ENCODE measurements at places on chromosomes 6 and 20.

GRCh38 chr20:35674921-35675320, 10.2 kb upstream of the CPNE1 start:
- no peaks in the 10 kb centered on the region for H3K4me1 ChIP-seq
- H3K4me3 ChIP-seq: no peak overlapping the region
- no peak for DNase-seq
- H3K36me3 ChIP-seq: peaks cover 42% of the 10 kb centered on the region
- H3K27me3 ChIP-seq: no peaks in the 10 kb centered on the region

DNA sequence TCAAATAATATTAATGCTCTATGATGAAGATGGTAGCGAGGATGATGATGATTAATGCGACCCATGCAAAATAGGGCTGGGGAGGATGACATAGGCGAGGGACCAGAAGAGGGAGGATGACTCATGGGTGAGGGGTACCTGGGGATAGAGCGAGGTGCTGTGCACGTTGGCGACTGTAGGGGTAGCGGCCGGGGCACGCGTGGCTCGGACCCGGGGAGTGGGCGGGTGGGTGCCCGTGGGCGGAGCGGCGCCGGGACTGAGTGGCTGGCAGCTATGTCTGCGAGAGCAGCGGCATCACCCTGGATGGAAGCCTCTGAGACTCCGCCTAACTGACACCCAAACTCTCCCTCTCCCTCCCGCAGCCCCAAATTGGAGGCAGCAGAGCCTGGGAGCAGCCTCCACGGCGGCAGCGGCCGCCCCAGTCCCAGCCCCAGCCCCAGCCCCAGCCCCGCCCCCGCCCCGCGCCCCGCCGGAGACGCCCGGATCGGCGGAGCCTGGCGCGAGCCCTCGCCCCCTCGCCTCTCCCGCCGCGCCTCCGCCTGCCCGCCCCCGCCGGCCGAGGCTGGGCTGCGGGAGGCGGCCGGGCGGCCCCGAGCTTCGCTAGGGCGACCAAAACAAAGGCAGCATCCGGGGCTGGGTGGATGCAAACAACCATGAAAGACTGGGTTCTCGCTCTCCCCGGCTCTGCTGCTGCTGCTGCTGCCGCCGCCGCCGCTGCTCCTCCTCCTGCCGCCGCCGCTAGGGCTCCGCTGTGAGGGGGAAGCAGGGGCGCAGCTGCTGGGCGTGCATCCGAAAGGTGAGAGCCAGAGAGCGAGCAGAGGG, at the start of gene RIMS1:
TSS of gene RIMS1 (plus strand) at position 367 of the 822 bp plus-strand sequence. CDS start 474 bp downstream, outside the sequence.
- peak within 1 kb of the TSS; percentile 68 for H3K4me3 ChIP-seq
- no peaks in the 10 kb centered on the region for H3K36me3 ChIP-seq
- no peak within 1 kb of the TSS for H3K27ac ChIP-seq
- peaks cover 3% of the 10 kb centered on the region for H3K4me1 ChIP-seq

DNA sequence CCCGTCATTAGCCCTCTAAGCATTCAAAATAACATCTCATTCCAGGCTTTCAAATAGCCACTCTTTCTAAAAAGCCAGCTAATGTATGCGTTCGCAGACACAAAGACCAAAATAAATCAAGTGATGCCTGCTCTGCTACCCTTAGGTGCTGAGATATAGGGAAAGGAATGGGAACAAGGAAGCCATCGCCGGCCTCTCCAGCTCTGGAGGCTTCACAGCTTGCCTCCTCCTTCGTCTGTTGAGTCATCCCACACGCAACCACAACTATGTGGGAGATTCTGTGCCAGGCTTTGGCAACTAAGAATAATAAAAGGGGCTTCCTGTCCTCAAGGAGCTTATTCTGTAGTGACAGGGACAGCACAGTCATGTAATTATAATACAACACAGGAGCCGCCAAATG, 27.3 kb upstream of the SLC22A23 start:
- H3K36me3 ChIP-seq: no peaks in the 10 kb centered on the region
- H3K4me3 ChIP-seq: no peak overlapping the region
- H3K4me1 ChIP-seq: no peaks in the 10 kb centered on the region
- DNase-seq: no peak
- H3K27ac ChIP-seq: no peak overlapping the region

DNA sequence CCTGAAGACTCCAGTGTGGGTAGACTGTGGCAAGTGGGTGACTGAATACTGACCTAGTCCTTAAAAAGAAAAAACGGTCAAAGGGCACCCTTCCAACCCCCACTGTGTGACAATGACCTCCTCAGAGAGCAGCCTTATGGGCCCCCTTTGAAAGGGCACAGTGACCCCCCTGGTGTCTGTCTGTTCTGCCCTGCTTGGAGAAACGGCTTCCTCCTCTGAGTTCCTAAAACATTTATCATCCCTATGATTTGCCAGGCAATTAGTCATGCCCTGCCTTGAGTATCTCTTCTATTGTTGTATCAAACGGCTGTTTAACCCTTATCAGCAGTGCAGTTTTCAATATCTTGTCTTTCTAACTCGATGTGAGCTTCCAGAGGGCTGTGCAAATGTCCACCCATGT, 21.0 kb upstream of the STX16 start:
- H3K4me1 ChIP-seq: no peaks in the 10 kb centered on the region
- no peaks in the 10 kb centered on the region for H3K27me3 ChIP-seq
- H3K27ac ChIP-seq: no peak overlapping the region
- no peak for DNase-seq
- H3K36me3 ChIP-seq: no peaks in the 10 kb centered on the region

- no peaks in the 10 kb centered on the region for H3K36me3 ChIP-seq
- H3K4me1 ChIP-seq: no peaks in the 10 kb centered on the region
- no peak overlapping the region for H3K27ac ChIP-seq
Observed at GRCh38 chr6:138817799-138818198, 21.9 kb downstream of the ECT2L start.

- no peaks in the 10 kb centered on the region for H3K36me3 ChIP-seq
- no peak for DNase-seq
- H3K4me3 ChIP-seq: no peak overlapping the region
Observed at GRCh38 chr6:46628976-46629375, 23.6 kb downstream of the CYP39A1 start.

DNA sequence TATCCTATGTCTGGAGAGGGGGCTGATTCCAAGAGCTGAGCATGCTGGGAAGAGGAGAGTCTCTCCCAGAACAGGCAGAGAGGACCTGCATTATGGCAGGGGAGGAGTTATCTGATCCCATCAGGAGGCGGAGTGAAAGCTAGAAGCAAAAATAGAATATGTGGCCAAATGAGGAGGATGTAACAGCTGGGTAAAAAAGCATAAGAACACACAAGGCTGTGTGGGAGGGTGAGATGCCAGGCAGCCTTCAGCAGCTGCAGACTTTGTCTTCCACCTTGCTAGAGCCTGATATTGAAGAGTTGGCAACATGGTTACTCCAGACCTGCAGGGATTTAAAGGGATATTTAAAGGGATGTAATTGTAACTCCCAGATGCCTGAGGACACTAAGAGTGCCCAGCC, 167.1 kb downstream of the PTPRT start:
- H3K4me1 ChIP-seq: no peaks in the 10 kb centered on the region
- no peak overlapping the region for H3K4me3 ChIP-seq
- no peak overlapping the region for H3K27ac ChIP-seq
- DNase-seq: no peak

GRCh38 chr6:152263582-152263981, 373.6 kb downstream of the SYNE1 start:
- H3K4me3 ChIP-seq: no peak overlapping the region
- H3K36me3 ChIP-seq: peaks cover 28% of the 10 kb centered on the region
- no peak for DNase-seq
- H3K27ac ChIP-seq: no peak overlapping the region

- H3K27ac ChIP-seq: no peak overlapping the region
- H3K4me3 ChIP-seq: no peak overlapping the region
- no peak for DNase-seq
Observed at GRCh38 chr6:17919496-17919895, 67.9 kb downstream of the KIF13A start.

- no peak for DNase-seq
- H3K36me3 ChIP-seq: no peaks in the 10 kb centered on the region
- H3K4me3 ChIP-seq: no peak overlapping the region
- H3K27ac ChIP-seq: no peak overlapping the region
- H3K4me1 ChIP-seq: no peaks in the 10 kb centered on the region
- H3K27me3 ChIP-seq: no peaks in the 10 kb centered on the region
Observed at GRCh38 chr20:14744723-14745122, 407.3 kb upstream of the FLRT3 start.

DNA sequence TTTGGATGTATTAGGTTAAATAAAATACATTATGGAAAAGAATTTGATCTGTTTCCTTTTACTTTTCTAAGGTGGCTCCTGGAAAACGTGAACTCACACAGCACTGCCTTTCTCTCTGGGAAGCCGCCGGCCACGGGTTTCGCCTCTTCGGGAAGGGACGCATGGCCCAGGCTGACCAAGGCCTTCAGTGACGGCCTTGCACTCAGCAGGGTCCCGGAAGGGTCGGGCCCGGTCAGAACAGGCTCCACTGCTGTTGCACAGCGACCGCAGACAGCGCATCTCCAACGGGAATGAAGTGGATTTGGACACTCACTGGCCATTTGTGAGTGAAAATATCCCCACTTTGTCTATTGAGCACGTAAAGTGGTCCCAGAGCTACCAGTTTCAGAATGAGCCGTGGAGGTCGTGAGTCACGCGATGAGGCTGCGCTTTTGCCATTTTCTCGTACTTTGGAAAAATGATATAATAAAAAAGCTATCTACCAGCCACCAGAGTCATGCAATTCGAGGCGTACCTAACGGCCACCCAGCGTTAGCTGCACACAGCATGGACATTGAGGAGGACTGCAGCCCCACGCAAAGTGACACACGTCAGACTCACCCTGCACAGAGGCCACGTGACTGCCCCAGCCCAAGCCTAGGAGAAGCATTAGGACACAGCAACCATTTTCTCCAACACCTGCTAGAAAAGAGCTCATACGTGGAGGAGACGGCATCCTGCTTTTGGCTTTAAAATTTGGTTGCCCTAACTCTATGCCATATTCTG, 244.3 kb downstream of the TTLL2 start:
- no peaks in the 10 kb centered on the region for H3K36me3 ChIP-seq
- peaks cover 4% of the 10 kb centered on the region for H3K4me1 ChIP-seq
- no peak overlapping the region for H3K4me3 ChIP-seq
- no peak overlapping the region for H3K27ac ChIP-seq
- H3K27me3 ChIP-seq: no peaks in the 10 kb centered on the region

- H3K36me3 ChIP-seq: no peaks in the 10 kb centered on the region
- H3K4me1 ChIP-seq: no peaks in the 10 kb centered on the region
- H3K27ac ChIP-seq: no peak overlapping the region
- no peak overlapping the region for H3K4me3 ChIP-seq
- no peak for DNase-seq
Observed at GRCh38 chr6:170247178-170247701, 43.6 kb downstream of the DLL1 start.

DNA sequence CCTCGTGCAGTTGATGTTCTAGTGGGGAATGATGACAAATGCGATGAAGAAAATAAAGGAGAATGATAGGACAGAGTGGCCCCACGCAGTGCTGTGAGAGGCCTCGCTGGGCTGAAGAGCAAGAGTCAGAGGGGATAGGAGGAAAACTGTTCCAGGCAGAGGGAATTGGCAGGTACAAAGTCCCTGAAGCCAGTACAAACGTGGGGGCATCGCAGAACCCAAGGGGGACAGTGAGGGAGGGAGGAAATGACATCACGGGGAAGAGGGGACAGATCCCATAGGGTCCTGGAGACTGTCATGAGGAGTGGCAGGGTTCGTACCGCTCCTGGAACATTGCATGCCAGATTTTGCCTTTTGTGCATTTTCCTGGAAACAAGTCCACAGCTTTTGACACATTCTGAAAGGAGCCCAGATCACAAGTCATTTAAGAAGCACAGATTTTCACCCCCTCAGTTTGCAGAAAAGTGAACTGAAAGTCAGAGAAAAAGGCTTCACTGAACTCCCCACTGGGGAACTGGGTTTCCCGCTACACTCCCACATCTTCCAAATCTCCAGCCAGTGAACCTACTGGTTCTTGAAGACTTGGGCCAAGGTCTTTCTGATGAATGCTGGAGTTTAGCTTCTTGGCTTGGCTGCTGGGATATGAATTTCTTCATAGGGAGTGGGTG, 77.0 kb downstream of the SULF2 start:
- H3K36me3 ChIP-seq: no peaks in the 10 kb centered on the region
- no peak for DNase-seq
- no peaks in the 10 kb centered on the region for H3K27me3 ChIP-seq
- no peak overlapping the region for H3K27ac ChIP-seq
- no peak overlapping the region for H3K4me3 ChIP-seq

DNA sequence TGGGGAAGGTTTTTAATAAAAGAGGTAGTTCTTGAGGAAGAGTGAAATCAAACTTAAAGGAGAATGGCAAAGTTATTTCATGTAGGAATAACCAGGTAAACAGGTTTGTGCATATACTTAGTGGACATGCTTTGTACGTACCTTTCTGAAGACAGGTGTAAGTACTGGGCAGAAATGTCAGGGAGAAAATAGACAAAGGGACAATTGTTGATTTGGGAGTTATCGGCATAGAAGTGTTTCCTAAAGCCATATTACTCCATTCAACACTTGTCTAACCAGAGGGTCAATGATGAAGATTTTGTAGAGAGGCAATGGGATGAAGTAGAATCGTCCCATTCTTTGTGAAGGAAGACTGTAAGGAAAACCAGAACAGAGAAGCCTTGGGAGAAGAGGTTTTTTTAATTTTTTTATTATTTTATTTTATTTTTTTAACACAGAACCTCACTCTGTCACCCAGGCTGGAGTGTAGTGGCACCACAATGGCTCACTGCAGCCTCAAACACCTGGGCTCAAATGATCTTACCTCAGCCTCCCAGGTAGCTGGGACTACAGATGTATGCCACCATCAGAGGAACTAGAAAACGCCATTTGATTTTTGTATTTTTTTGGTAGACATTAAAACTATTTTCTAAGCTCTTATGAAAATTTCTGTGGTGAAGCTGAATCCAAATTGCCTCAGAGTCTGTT, 18.0 kb downstream of the SMAP1 start:
- H3K4me3 ChIP-seq: no peak overlapping the region
- no peaks in the 10 kb centered on the region for H3K27me3 ChIP-seq
- no peak overlapping the region for H3K27ac ChIP-seq

DNA sequence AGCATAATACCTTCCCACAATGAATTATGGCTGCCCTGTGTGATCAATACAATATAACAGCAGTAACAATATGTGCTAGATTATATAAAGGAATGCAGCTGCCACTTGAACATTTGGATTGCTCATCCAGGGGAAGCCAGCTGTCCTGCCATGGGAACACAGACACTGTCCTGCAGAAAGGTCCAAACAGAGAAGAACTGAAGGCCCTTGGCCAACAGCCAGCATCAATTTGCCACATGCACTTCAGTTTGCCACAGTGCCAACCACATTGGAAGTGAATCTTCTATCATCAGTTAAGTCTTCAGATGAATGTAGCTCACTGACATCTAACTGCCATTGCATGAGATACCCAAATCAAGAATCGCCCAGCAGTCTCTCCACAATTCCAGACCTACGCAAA, 332.4 kb downstream of the PRKN start:
- no peak overlapping the region for H3K27ac ChIP-seq
- DNase-seq: no peak
- H3K4me3 ChIP-seq: no peak overlapping the region
- H3K36me3 ChIP-seq: no peaks in the 10 kb centered on the region
- no peaks in the 10 kb centered on the region for H3K27me3 ChIP-seq
- peaks cover 4% of the 10 kb centered on the region for H3K4me1 ChIP-seq
